ENCODE measurements at places on chromosomes 6 and 20.

DNA sequence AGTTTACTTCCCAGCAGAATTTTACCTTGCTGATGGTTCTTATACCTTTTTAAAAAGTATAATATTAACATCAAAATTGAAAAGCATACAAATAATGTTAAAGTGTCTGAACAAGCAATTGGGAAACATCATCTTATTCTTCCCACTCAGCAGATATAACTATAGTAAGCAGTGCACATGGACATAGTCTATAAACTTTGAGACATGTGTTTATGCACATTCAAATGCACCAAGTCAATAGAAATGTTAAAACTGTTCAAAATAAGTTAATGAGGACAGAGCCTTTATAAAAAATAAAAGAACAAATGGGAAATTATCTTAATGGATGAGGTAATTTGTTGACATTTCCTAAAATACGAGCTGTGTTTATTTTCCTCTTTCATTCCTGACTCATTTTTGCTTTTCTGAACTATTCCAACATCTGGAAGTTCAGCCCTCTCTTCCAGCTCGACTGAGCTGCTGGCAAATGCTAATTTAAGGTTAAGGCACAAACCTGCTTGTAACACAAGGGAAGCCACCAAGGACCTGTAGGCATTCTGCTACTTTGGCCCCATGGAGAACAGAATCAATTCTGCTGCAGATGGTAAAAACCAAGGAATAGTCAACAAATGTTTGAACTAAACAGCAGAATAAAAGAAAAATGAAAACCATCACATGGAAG, 110.3 kb upstream of the MAP3K4 start:
- no peak for DNase-seq

- no peak for DNase-seq
These were observed at the start of gene BIRC7 for GRCh38 chr20:63235399-63235983. Gene BIRC7, plus strand, starts transcription at chr20:63235905. Its CDS starts 192 bp downstream, at chr20:63236097.

DNA sequence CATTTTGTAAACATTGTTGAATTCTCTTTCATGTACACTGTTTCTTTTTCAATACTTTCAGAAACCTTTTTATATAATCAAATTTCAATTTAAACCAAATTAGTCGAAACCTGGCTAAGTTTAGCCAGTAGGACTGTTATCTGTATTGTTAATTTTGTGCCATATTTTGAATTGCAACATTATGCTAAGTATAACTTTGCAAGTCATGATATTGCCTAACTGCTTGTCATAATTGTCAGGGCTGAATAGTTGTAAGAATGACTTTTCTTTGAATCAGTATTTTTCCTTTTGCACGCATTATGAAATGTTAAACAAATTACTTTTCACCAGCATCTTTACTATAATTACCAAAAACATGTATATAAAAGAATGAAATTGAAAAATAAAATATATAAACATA, 82.7 kb downstream of the SAMD3 start:
- DNase-seq, result no peak

GRCh38 chr20:20353576-20353975, 14.3 kb upstream of the INSM1 start:
- DNase-seq, result no peak

DNA sequence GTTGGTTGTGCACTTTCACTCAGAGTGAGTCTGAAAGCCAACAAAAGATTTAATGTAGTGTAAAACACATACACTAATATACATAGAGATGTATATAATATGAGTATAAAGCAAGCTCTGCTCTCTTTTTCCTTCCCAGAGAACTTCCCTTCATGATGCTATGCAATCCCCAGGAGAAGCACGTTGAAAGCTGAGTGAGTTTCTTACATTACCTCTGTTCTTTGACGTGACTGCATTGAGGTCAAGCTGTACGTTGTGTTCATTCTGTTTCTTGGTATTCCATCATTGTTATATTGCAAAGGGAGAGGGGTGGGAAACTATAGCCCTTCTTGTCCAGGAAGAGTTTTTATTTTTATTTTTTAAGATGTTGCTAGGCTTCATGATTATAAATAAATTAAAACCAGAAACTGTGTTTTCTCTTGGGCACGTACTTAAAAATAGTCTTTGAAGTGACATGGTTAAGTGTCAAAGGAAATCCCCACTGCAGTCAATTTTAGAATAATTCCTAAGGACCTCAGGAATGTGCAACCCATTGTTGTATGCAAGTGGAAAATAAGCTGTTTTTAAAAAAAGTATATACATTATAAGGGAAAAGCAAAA, 651.0 kb downstream of the CD109 start:
- DNase-seq, result no peak

- no peak for DNase-seq
These were observed 1.8 kb downstream of the RBCK1 start for GRCh38 chr20:409697-410559.

- DNase-seq, result no peak
These were observed 43.5 kb upstream of the NFATC2 start for GRCh38 chr20:51586005-51586440.

GRCh38 chr6:117174835-117175360, 90.5 kb upstream of the VGLL2 start:
- no peak for DNase-seq

DNA sequence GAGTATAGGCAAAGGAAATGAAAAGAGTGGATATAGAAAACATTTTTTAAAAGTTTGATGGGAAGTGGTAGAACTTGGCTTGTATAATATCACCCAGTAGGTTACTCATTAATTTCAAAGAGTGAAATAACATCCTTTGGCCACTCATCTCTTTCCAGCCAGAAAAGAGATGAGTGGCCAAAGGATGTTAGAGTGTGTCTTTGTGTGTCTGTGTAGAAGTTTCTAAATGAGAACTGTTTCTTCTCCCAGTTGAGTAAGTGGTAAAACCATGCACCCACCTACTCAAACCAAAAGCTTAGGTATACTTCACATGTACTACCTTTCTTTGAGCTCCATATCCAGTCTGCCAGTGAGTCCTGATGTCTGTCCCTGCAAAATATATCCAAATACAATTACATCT, 47.7 kb upstream of the TMEM244 start:
- no peak for DNase-seq

DNA sequence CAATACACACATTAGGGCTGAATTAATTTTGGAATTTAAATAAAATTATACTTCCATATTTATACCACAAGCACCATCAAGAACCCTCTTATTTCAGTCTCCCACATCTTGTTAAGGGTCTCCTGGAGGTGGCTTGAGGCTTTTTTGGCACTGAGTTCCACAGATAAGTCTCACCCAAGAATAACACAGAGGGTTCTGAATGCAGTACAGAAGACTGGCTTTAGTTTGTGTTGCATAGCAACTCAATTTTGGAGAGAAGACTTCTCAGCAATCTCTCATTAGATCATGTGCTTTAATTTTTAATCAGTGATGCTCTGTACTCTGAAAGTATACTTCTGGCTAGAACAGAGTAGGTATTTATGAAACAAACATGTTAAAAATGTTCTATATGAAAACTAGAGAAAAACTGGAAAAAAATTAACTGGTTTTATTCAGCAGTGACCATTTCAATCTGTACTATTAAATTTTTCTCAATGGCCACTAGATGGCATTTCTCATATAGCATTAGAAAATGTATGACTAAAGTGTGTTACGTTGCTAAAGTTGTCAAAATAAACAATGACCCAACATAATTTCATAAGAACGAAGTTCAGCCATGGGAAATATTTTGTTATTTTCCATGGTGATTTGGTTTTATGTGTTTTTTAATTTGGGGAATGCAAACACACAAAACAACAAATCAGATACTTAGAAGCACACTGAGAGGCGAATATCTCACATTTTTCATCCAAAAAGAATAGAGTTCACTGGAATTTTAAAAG, 32.7 kb upstream of the MAP7 start:
- no peak for DNase-seq

DNA sequence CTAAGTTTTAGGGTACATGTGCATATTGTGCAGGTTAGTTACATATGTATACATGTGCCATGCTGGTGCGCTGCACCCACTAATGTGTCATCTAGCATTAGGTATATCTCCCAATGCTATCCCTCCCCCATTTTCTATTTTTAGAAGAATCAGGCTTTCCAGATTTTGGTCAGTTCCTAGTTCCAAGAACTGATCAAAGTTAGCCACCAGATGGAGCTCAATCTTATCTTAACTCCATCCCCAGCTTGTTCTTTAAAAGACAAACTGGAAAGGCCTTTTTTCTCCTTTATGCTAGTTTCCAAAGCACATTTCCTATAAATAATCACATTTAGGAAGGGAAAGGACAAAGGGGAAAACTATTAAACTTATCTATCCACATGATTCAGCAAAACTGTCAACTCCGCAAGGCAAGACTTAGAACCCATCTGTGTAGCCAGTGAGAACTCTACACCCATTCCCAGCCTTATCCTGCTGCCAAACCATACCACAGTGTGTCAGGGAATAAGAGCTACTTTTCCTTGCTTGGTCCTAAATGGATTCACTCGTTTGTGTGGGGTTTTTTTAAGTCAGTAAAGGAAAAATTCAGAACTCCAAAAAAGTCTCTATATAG, 22.8 kb upstream of the KHDC1 start:
- DNase-seq, result no peak

- DNase-seq, result no peak
These were observed 142.4 kb downstream of the GMDS start for GRCh38 chr6:2102966-2103365.
